ENCODE measurements at places on chromosomes 13 and 19.

GRCh38 chr19:57280962-57281400 lies 696 bp downstream of the ZNF460 start:
- no peak for DNase-seq

DNA sequence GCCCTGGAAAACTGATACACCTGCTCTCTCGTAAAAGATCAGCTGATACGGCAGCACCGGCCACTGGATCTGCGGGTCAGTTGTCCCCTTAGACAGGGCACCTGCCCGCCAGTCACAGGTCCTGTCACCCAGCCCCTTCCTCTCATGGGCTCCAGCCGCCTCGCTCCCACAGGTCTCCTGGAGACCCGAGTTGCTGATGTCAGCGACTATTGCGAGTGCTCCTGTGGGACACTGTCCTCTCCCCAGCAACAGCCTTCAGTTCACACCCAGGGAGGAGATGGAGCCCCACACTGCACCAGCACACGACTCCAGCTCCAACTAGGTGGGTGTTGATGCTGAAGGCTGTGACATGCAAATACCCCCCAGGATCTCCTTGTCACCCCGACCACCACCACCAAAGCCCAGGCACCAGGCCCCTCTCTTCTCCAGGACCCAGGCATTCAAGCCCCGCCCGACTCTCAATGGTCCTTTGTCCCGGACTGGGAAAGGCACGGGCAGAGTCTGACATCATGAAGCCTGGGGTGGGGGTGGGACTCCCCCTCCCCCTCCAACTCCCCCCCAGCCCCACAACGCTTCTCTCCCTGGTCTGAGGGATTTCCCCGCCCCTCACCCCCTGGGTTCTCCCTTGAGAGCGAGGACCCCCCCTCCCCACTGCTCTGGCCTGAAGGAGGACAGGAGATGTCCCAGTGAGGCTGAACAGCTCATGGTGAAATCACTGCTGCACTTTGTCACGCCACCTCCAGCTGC lies 1.4 kb upstream of the MAG start:
- DNase-seq = no peak

GRCh38 chr13:27988520-27988919 lies at the start of gene URAD:
URAD (minus strand) TSS chr13:27988693; CDS start chr13:27988637, 56 bp downstream.
- DNase-seq = no peak

DNA sequence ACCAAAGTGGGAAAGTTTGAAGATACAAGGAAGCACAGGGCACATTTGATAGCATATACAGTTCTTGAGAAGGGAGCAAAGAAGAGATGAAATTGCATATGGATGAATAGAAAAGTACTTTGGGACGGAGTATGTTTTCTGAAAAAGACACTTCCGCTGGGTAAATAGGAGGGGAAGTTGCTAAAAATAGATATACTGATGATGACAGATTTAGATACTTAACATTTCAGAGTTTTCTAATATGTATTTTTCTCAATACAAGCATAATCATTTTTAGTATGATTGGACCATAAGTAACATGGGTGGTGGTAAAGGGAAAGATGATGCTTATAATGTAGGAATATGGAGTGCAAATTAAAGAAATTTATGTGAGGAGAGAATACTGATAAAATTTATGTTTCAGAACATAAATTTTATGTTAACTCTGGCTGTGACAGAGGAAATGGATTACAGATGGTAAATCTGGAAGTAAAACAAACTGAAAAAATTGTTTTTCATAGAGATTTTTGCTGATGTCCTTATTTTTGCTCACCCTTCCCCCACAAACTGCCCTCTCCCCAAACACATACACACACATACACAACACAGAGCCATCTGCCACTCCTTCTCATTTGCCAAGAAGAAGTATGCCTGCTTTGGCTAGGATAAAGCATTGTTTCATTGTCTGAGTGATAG lies 583.9 kb upstream of the MIR17HG start:
- no peak for DNase-seq

GRCh38 chr13:65603160-65603559 lies 1627.0 kb downstream of the PCDH9 start:
- DNase-seq = no peak

DNA sequence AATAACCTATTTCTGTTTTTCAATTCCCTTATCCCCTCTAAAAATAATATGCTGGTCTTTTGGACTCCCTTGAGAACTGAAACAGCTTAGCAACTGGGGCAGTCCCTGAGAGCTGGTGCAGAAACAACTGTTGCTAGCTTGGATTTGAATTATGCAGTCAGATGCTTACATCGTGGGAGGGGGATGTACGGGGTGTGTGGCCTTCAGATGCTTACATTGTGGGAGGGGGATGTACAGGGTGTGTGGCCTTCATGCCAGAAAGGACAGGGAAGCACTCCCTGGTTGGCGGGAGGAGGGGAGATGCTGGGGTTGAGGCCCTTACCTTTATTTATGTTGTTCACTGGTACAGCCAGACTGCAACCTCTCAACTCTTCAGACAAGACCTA lies 25.6 kb downstream of the LRCH1 start:
- DNase-seq = no peak

DNA sequence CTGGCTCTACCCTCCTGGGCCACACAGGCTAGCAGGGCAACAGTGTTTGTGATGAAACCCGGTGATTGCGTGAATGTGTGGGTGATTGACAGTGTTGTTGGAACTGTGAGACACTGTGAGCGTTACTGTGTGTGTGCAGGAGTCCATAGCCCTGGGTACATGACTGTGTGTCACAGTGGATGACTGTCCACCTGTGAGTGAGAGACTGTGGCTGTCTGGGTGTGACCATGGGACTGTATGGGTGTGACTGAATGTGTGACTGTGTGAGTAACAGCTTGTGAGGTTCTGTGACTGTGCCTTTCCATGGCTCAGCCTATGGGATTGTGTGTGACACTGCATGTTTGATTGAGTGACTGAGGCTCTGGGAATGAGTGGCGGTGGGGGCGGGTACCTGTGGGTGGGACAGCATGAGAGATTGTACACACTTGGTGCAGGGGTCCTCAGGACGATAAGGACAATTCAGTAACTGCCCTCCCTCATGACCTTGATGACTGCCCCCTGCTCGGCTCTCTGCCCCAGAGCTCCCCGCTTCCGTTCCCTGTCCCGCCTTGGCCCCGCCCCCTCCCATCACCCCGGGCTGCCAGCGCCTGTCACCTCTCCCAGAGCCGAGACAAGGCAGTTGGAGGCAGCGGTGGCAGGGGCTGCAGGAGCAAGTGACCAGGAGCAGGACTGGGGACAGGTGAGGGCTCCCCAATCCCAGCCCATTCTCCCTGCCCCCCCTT lies at the start of gene GIPR:
Gene GIPR (plus strand): TSS at position 602 of the 722 bp plus-strand sequence. CDS start 1,300 bp downstream, outside the sequence.
- DNase-seq = peak; percentile 66

- DNase-seq = no peak
These were observed 600 bp upstream of the HMGB1 start for GRCh38 chr13:30466358-30466714.

DNA sequence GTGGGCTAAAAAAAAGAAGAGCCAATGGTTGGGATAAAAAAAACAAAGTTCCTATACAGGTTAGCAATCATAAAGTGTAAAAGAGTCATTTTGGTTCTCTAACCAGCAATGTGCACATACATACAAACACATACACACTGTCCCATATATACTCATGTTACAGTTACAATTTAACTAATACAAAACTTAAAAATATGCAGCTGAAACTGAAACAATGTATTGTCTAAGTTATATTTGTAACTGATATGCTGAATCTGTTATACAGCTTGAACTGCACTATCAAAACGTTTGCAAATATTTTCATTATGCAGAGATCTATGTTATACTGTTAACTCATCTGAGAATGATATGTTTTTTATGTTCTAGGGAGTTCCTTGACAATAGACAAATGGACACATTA lies 173.7 kb downstream of the KLF12 start:
- DNase-seq = no peak

Measured in T47D (cell line).